ENCODE measurements at places on chromosomes 6 and 20. TPM values are rescaled to one million over a fixed set of nuclear protein-coding genes. Genes with fewer than 3 reads are reported as not detected.

SIRPB1 gene
- total RNA-seq = 1.8 TPM

- DNase-seq = no peak
Observed at GRCh38 chr6:111791415-111791814, 81.8 kb downstream of the FYN start.

DNA sequence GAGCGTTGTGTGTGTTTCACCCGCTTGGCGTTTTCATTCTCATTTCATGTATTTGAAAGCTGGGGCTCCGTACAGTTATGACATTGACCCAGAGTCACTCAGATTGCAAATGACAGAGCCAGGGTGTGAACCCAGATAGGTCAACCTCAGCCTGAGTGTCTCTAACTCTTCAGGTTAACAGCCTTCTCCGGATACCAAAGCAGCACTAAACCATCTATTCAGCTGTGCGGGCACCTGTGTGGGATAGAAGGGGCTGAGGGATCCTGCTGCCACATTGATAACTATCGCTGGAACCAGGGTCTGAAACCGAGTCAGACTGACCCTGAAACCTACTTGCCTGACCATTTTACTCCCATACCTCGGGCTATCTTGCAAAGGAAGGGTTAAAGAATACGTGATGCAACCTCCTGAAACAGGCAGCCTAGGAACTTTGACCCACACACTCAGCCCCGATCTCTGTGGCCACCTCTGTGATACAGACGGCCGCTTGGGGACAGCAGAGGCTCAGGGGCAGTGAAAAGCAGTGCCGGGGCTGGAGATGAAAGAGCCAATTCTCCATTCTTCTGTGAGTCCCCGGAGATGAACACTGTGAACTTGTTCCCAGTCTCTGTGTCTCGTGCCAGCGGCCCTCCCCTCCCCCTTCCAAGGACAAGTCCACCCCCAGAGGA, 233.5 kb upstream of the QKI start:
- DNase-seq = no peak

GRCh38 chr20:48875233-48875913, 46.1 kb upstream of the ARFGEF2 start:
- DNase-seq = no peak

POLR1C gene
- 27.6 TPM for total RNA-seq

ATAT1 gene
- 5.8 TPM for total RNA-seq

DNA sequence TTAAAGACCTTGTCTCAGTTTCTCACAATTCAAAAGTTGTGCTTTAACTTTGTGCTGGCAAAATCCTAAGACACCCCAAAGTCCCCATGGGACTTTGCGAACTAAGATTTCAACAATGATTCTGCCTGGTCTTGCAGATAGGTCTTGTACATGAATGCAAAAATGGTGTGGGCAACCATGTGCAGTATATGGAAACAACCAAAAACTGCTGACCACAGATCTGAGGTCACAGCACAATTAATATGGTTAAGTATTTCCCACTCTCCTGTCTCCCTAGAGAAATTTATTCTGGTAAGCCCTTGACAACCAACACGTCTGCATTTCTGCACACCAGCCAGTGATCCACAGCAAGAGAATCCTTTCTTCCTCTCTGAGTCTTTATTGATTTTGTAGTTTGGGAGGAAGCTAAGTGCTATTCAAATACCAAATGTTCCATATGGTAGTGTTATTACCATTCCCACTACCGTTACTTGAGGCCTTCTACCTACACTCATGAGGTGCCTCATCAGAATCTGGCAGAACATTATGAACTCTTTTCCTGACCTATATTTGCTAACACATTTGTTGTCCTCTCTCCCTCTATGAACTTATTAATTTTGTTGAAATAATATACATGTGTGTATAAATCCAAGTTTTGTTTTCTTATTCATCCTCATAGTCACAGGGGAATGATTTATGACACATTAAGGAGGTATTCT, 178.7 kb downstream of the ATXN1 start:
- DNase-seq = no peak

- DNase-seq = no peak
Observed at GRCh38 chr6:161486361-161487216, 212.7 kb upstream of the AGPAT4 start.

- no peak for DNase-seq
Observed at GRCh38 chr6:3310703-3311102, 52.0 kb downstream of the PSMG4 start.

EFHC1 gene
- 29.0 TPM for total RNA-seq

TRIM31 gene
- not detected for total RNA-seq

SOX18 gene
- total RNA-seq = 43.2 TPM

- peak; percentile 88 for DNase-seq
Observed at GRCh38 chr6:1396952-1397868, 7.8 kb downstream of the FOXF2 start.

DNMT3B gene
- total RNA-seq = 0.71 TPM

GRCh38 chr20:53838311-53838868, 232.0 kb downstream of the BCAS1 start:
- DNase-seq = no peak

GRCh38 chr20:41671143-41671542, 53.0 kb upstream of the CHD6 start:
- DNase-seq = no peak

- no peak for DNase-seq
Observed at GRCh38 chr6:144785056-144785455, 499.9 kb downstream of the UTRN start.

DNA sequence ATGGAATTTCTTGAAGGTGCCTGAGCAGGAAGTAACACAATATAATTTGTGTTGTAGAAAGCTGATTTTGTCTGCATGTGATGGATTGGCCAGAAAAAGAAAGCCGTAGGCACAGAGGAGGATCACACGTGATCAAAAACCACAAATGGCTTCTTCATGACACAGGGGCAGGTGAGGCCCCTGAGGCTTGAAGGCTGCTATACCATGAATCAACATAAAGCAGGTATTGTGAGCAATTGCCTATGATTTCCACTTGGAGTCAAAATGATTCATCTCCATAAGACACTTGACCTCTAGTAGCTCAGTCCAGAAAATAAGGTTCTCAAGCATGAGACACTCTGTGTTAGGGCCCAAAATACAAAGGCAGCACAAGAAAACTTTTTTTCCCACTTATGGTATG, 42.4 kb upstream of the EYA4 start:
- no peak for DNase-seq

DNA sequence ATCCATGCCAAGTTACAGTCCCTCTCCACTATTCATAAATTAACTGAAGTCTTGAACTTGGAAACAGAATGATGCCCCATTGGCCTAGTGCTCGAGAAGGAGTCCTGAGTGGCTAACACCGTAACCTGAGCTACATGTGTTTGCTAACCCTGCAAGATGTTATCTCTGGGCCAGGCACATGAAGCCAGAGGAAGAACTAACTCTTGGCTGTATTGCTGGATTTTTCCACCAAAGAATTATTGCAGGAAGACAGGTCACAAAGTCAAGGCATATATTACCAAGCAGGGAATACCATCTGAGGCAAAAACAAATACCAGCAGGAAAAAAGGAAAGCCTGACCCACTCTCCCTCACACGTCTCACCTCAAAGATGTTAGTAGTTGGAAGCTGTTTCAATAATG, 148.9 kb upstream of the PHACTR1 start:
- DNase-seq = no peak

DNA sequence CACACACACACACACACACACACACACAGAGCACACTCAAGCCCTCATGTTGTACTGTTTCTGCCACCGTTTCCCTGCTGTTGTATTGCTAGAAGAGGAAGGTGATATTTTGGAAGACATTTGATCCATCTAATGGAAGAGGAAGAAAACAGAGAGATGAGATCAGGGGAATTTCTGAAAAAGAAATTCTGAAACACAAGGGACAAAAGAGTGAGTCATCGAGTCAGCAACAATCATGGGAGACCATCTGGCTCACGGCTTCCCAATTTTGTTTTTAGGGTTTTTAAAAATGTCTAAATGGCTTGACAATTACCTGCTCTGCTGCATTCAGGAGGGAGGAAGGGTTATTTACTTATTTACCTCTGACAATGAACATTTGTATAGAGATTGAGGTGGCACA, 22.0 kb downstream of the SOX4 start:
- no peak for DNase-seq

DNA sequence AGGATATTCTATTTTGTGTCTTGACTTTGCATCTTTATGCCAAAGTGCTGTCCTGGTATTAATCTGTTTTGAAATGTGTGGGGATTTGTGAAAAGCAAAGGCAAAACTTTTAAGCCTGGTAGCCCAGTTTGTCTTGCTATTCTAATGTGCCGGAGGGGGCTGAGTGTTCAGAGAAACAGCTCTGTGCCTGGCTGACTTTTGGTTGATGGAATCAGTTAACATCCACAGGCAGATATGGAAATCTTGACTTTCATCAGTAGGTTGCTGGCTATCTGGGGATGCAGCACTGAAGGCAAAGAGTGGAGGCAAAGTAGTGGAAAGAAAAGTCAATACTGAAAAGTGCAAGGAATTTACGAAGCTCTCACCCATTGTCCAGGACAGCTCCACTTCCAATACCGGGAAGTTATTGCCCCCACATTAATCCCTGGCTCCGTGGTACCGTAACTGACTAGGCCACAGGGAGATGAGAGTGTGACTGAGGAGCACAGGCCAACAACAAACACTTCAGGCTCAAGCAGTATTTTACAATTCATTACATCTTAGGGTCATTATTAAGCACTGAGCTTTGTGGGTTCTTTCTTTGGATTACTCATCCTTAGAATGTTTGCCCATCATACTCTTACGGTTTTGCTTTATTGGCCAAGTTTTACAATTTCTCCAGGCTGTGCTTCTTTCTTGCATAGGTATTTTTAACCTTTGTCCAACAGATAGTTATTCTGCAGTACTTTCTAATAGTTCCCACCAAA, 164.6 kb downstream of the MTFR2 start:
- no peak for DNase-seq

ECT2L gene
- 0.19 TPM for total RNA-seq

MANEA gene
- 12.8 TPM for total RNA-seq

PAK5 gene
- total RNA-seq = 0.19 TPM

ADISSP gene
- 21.1 TPM for total RNA-seq

DNA sequence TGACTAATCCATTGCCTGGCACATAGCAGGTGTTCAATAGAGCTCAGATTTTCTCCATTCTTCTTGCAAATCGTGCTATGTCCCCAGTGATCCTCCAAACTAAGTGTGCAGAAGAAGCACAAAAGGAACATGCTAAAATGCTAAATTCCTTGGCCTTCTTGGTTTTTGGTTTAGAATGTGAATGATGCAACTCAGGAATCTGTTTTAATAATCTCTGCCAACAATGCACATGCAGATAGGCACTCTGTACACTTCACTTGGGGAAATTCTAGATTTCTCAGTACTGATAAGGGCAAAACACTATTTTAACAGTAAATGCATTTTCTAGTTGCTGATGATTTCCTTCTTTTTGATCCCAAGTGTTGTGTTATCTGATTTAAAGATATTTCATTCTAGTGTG, 35.2 kb downstream of the SLC22A1 start:
- no peak for DNase-seq

COL9A1 gene
- not detected for total RNA-seq

- DNase-seq = peak; percentile 31
Observed at GRCh38 chr20:753897-754635, 14.2 kb downstream of the SLC52A3 start.

DNA sequence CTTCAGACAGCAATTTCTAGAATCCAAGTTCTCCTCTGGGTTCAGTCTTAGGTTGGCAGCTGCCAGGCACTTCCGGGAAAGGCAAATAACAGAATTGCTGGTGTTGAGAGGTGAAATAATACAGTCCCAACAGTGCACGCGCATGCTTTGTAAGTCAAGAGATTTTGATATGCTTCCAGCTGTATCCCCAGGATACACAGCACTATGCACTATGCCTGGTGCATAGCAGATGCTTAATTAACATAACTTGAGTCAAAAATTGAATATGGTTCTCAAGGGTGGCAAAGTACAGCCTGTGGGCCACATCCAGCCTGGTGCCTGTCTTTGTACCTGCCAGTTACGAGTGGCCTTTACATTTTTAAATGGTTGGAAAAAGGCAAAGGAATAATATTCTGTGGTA, 18.9 kb upstream of the PMEPA1 start:
- no peak for DNase-seq

- DNase-seq = no peak
Observed at GRCh38 chr6:85195243-85195642, 254.6 kb upstream of the NT5E start.

DNA sequence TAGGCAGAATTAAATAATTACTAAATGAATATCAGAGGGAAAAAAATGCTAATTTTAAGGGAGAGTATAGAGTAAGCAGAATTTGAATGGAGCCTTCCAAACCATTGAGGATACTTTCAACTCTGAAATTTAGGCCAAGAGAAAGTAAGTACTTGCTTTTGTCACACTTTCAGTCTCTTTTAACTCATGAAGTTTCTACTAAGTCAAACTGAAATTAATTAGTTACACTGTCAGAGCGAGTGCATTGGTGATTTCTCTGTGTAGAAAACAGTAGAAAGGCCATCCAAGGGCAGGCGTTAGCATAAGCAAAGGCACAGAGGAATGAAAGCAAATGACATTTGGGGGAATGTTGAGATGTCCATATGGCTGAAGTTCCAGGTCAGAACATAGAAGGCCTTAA, 92.9 kb downstream of the PLEKHG1 start:
- DNase-seq = no peak

GRCh38 chr6:30656513-30656912, 9.6 kb downstream of the C6orf136 start:
- DNase-seq = no peak

GRCh38 chr6:43724914-43725642, 37.5 kb upstream of the MRPS18A start:
- peak; percentile 89 for DNase-seq

LHFPL5 gene
- total RNA-seq = not detected

CST2 gene
- not detected for total RNA-seq

DNA sequence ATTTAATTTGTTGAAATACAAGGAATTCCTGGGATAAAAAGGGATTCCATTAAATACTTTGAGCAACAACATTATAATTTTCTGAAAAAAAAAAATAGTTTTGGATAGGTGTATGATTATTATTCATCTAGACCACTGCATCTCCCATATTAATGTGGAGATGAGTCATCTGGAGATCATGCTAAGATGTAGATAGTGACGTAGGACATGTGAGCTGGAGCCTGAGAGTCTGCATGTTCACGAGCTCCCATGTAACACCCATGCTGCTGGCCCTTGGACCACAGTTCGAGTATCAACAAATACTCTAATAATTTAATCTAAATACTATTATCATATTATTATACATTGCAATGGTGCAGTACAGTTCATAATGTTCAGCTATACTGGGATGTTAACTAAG, 91.6 kb downstream of the EPM2A start:
- DNase-seq = no peak

- DNase-seq = no peak
Observed at GRCh38 chr6:116364321-116364720, 6.4 kb upstream of the DSE start.

- no peak for DNase-seq
Observed at GRCh38 chr20:63173552-63174191, 42.3 kb downstream of the YTHDF1 start.

GRCh38 chr6:40352527-40353170, 234.5 kb downstream of the LRFN2 start:
- no peak for DNase-seq

Data from aorta (tissue), 5 donors.